ENCODE measurements at places on chromosomes 7 and 10.

DNA sequence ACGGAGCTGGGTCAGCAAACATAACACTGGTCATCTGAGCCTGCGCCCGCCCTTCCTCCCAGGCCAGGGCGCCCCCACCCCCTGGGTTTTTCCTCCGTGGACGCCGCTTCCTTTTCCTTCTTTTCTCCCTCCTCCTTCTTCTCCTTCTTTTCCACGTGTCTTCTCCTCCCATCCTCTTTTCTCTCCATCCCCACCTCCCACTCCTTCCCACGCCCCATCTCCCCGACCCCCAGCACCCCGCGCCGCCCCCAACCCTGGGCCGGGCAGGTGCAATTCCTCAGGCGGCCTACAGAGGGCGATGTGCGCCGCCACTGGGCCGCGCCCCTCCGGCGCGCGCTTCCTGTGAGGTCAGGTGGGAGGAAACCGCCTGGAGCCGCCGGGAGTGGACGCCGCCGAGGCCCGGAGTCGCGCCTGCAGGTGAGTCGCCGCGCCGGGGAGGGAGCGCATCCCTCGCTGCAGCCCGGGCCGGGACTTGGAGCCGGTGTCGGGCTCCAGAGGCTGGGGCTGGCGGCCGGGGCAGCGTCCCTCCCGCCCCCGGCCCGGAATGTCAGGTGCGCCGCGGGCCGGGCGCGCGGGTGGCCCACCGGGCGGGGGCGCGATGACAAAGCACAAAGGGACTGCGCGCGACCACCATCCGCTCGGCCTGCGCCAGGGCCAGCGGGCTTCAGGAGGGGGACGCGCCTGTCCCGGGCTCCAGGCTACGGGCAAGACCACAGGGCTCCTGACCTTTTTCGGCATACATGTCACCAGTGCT, at the start of gene FAM241B:
Gene FAM241B, plus strand, starts transcription at position 351 of the 754 bp plus-strand sequence. CDS start 1,497 bp downstream, outside the sequence.
- DNase-seq = peak; percentile 5

DNA sequence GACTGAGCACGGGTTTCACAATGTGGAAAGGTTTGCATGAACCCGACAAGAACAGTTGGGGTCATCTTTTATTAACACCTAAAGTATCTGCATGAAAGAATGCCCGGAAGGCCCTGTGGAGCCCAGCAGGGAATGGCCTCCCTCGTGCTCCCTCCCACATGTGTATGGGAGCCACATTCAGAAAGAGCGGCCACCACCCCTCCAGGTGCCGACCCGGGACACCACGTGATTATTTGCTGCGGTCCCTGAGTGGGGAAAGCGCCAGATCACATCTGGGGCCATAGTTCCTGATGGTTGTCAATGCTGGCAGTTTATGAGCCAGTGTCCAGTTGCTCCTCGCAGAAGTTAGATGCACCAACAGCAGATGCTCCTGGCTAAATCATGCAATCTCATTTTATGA, 571.4 kb downstream of the TCERG1L start:
- no peak for DNase-seq

DNA sequence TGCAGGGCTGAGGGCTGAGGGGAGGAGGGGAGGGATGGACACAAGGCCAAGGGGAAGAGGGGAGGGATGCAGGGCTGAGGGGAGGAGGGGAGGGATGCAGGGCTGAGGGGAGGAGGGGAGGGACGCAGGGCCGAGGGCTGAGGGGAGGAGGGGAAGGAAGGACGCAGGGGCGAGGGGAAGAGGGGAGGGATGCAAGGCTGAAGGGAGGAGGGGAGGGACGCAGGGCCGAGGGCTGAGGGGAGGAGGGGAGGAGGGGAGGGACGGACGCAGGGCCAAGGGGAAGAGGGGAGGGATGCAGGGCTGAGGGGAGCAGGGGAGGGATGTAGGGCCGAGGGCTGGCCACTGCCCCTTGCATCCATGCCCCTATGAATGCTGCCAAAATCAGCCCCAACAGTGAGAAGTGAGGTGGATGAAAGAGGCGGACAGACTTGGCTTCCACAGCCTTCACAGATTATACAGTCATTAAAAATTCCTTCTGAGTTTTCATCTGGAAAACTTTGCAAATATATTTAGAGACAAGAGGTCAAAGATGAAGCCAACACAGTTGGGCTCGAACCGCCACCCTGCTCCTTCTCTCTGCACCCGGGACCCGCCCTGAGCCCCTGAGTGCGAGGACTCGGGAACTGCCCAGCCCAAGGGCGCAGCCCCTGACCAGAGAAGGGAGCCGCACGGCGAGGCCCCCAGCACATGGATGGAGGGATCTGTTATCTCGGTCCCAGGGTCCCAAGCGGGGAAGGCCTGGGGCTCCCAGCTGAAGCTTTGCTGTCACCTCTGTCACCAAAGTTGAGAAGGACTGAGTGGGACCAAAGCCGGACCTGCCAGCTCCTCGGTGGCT, 65.8 kb downstream of the DIP2C start:
- no peak for DNase-seq

GRCh38 chr10:73771722-73772280, 10.0 kb upstream of the CHCHD1 start:
- DNase-seq = peak; percentile 86

DNA sequence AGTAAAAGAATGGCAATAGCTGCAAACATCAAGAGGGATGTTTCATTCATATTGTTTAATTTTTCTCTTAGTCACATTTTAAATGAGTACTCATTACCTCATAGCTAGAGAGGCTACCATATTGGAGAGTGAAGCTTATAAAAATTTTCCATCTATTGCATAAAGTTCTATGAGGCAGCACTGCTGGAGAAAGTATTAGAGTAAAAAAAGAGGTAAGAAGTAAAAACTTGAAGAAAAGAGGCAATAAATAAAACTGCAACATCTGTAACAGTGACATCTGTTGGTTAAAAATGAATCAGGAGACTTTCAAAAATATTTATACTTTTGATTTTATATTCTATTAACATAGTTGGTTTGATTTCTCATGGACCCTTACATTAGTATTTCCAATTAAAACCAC, 284.5 kb upstream of the SEMA3D start:
- DNase-seq = no peak

GRCh38 chr10:57418476-57418875, 849.2 kb downstream of the IPMK start:
- DNase-seq = no peak

DNA sequence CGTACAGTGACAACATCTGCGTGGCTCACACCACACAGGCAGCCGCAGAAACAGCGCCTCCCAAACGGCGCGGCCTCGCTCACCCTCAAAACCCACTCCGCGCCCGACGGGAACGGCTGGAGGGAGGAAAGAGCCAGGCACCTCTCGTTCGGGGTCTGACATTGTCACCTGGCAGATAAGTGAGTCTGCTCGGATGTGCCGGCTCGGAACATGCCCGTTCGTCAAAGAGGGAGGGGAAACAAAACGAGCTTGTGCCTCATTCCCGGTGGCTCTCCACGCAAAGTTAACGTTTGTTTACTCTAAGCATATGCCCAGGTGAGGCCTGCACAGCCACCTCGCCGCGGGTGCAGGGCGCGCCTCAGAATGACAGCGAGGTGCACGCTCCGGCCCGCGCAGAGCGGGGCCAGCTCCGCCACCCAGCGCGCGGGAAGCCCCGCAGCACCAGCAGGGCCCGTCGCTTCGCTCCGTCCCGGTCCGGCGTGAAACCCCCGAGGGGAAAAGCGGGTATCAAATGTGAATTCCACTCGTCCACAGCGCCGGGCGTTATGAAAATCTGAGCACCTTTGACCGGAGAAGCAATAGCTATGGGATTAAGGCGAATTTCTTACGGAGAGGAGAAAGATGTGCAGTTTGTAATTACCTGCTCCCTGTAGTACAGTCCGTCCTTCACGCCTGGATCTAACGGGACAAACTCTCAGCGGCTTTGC, 13.1 kb downstream of the CNPY1 start:
- DNase-seq = no peak

- DNase-seq = no peak
Observed at GRCh38 chr7:82067628-82068264, 297.9 kb upstream of the HGF start.

- DNase-seq = no peak
Observed at GRCh38 chr7:41058986-41059741, 643.7 kb downstream of the INHBA start.

- no peak for DNase-seq
Observed at GRCh38 chr10:5545778-5546710, 21.3 kb downstream of the CALML3 start.

DNA sequence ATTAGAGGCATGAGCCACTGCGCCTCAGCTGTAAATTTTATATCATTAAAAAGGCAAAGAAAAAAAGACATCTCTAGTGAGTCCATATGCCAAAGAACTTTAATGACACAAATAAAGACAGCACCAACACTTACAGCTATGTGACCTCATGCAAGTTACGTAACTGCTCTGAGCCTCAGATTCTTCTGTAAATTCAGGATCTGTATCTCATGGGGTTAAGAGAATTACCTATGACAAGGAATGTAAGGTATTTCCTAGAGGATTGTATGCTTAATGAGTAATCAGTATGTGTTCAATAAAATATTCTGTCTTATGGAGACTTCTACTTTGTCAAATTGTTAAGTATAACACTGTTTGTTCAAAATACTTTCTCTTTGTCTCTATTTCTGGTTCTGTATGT, 274.0 kb upstream of the GLI3 start:
- no peak for DNase-seq

Data from GM12865 (cell line).